ENCODE measurements at places on chromosomes 1 and 21. TPM values are rescaled to one million over a fixed set of nuclear protein-coding genes. Genes with fewer than 3 reads are reported as not detected.

DNA sequence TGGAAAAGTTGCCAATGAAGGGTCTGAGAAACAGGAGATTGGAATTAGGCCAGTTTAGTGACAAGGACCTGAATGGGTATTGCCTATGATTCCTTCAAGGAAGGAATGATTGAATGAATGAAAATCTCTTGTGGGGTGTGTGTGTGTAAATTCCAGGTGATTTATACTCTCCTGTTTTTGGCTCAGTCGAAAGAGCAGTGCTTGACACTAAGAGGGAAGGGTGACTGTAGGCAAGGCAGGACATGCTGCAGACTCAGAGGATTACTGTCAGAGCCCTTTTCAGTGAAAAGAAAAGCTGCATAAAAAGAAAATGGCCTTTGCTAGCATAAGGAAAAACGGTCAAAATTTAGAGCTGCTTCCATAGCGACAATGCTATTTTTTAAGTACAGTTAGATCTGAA is 30.1 kb downstream of the C1orf21 start:
- no peak overlapping the region for H3K27ac ChIP-seq
- no peak overlapping the region for H3K4me3 ChIP-seq
- DNase-seq: no peak
- peaks cover 18% of the 10 kb centered on the region for H3K4me1 ChIP-seq

DNA sequence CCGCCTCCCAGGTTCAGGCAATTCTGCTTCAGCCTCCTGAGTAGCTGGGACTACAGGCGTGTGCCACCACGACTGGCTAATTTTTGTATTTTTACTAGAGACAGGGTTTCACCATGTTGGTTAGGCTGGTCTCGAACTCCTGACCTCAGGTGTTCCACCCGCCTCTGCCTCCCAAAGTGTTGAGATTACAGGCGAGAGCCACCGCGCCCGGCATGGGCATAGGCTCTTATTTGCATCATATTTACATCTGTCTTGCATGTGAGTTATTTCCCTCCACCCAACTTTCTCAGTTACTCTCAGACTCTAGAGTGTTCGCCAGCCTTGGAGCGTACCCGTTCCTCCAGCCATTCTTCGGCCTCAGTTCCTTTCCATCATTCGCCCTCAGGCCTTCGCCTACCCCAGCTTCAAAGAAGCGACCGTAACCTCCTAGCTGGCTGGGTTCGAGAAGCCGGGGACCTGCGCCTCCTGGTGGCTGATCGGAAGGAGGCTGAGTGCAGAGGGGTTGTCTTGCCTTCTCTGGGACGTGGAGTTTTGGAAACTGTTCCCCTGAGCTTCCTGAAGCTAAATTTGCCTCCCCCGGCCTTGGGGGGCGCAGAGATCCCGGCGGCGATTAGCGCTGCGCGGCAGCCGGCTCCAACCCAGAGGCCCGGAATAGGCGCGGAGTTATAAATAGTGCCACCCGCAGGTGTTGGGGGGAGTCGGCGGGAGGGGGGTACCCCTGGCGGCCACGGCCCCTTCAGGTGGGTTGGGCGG is 3.6 kb upstream of the ZBTB7B start:
- DNase-seq: peak; percentile 79
- peaks cover 34% of the 10 kb centered on the region for H3K4me1 ChIP-seq
- peak overlapping the region; percentile 86 for H3K27ac ChIP-seq
- H3K27me3 ChIP-seq: no peaks in the 10 kb centered on the region

DNA sequence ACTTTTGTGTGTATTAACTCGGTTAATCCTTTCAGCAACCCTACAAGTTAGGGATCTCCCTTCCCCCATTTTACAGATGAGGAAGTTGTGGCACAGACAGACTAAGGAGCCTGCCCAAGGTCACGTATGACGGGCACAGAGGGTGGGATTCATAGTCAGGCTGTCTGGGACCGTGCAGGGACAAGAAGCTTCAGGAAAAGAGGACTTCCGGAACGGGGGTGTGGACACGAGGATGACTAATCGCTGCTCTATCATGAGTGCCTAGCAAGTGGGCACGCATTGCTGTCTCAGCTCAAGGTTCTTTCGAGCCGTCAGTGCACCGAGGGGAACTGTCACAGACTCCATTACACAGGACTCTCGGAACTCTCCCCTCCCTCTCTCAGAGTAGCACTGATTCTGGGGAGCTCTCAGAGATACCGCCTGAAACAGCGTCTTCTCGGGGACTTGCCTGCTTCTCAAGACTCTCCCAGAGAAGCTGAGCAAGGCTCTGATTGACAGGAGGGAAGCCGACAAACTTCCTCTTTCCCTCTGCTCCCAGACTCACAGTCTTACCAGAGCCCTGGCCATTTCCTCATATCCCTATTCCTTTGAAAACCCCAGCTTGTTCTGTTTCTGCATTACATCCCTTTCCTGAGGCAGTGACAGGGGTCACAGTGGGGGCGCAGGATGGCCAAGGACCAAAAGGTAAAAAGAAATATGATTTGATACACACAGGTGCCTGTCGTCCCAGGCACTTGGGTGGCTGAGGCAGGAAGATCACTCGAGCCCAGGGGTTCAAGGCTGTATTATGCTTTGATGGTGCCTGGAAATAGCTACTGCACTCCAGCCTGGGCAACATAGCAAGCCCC is 14.4 kb downstream of the FHAD1 start:
- H3K4me1 ChIP-seq: peaks cover 55% of the 10 kb centered on the region
- no peaks in the 10 kb centered on the region for H3K36me3 ChIP-seq
- H3K4me3 ChIP-seq: peak overlapping the region; percentile 29
- H3K27ac ChIP-seq: peak overlapping the region; percentile 73
- peak; percentile 84 for DNase-seq

- no peaks in the 10 kb centered on the region for H3K27me3 ChIP-seq
- no peaks in the 10 kb centered on the region for H3K4me1 ChIP-seq
- H3K4me3 ChIP-seq: no peak overlapping the region
- H3K27ac ChIP-seq: no peak overlapping the region
- H3K36me3 ChIP-seq: no peaks in the 10 kb centered on the region
Observed at GRCh38 chr1:56904663-56905397, 50.2 kb downstream of the C8A start.

- H3K27ac ChIP-seq: no peak overlapping the region
- H3K4me3 ChIP-seq: no peak overlapping the region
- no peaks in the 10 kb centered on the region for H3K27me3 ChIP-seq
- H3K36me3 ChIP-seq: no peaks in the 10 kb centered on the region
- no peak for DNase-seq
Observed at GRCh38 chr1:41612953-41613352, 128.5 kb upstream of the EDN2 start.

DNA sequence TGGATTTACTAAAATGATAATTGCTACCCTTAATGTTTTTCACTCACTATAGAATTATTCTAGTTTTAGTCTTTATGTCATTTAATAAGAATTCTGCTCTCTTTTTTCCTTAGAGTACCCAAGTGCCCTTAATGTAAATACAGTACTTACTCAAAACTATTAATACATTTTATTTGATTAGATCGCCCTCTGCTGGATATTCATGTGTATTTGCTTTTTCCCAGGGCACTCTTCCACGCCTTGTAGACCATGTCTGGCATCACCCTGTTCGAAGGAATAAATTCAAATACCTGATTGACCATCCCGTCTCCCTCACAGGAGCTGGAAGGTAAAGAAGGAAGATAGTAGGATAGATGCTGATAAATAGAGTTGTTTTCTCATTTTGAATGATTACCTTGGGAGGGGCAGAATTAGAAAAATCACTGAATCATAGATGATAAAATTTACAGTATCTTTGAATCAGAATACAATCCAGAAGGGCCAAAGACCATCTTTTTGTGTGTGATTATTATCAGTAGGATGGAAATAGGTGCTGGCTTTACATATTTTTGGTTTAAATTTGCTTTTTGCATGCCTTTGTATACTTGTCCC is 4.1 kb downstream of the AXDND1 start:
- H3K4me1 ChIP-seq: peaks cover 4% of the 10 kb centered on the region
- H3K36me3 ChIP-seq: no peaks in the 10 kb centered on the region
- H3K27me3 ChIP-seq: no peaks in the 10 kb centered on the region
- H3K4me3 ChIP-seq: no peak overlapping the region
- H3K27ac ChIP-seq: no peak overlapping the region
- no peak for DNase-seq

The PLCH2 gene
- 3.8 TPM for total RNA-seq

DNA sequence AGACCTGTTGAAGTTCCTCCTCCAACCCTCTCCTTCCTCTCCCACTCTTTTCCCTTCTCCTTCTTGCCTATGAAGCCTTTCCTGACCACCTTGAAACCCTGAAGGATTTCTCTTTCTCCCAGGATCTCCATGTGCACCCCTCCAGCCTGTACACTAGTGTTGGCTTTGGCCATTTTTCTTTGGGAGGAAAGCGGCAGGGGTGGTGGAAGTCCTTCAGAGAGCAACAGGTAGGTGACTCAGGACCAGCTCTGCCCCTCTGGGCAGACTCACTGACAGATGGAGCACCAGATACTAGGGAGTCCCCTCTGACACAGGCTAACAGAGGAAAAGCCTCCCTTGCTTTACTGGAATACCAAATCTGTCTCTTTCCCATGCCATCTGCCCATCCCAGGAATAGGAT is 4.6 kb downstream of the SLC26A9 start:
- H3K4me3 ChIP-seq: no peak overlapping the region
- H3K4me1 ChIP-seq: peaks cover 5% of the 10 kb centered on the region
- H3K27me3 ChIP-seq: peaks cover 5% of the 10 kb centered on the region
- no peaks in the 10 kb centered on the region for H3K36me3 ChIP-seq
- no peak for DNase-seq

DNA sequence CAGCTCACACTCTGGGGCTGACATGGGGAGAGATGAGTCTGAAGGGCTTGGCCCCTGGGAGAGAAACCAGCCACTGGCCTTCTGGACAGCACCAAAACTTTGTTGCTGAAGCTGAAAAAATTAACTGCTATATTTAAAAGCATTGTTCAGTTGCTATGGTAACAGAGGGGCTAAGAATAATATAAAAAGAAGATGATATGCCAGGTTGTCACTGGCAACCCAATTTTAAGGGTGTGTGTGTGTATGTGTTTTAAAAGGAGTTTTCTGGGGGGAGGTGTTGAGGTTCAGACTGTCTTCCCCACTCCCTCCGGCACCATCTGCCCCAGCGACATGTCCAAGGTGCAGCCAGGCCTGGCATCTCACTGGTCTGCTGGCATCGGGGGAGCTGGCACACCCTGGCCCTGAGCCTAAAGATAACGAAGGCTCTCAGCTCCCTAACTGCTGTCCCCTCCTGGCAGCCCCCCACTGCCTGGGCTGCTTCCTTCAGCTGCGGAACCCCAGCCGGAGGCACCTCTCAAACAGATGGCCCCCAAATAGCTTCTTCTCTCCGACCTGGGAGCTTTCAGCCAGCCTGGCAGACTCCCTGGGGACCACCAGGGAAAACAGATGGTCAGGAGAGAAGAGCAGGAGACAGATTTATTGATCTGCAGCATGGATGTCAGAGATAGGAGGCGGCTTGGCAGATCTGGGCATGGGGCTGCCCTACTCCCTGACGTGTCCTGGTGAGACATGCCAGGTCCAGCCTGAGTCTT is 203.9 kb downstream of the HIVEP3 start:
- H3K36me3 ChIP-seq: no peaks in the 10 kb centered on the region
- DNase-seq: no peak
- no peaks in the 10 kb centered on the region for H3K27me3 ChIP-seq

DNA sequence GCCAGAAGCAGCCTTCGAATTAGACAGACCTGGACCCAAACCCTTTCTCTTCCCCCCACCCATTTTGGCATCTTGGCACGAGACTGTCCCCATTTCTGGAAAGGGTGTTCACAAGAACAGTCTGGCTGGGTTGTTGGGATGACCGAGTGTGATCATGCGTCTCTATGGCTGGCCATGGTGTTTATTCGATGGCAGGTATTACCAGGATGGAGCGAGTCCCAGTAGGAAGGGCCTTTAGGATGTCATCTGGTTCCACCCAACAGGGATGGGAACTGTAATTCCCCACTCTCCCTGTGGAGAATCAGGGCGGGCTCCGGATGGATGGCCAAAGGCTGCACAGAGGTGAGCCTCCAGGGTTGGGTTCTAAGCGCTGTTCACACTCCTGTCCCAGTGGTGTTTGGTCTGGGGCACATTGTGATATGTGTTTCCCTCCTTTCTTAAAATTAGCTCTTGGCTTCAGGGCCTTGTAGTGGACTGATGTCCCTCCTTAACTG is 33.4 kb upstream of the ATP5PO start:
- H3K4me1 ChIP-seq: peaks cover 18% of the 10 kb centered on the region
- no peaks in the 10 kb centered on the region for H3K36me3 ChIP-seq
- peak overlapping the region; percentile 83 for H3K27ac ChIP-seq
- no peak for DNase-seq

The SPRR3 gene
- total RNA-seq: not detected

The C1orf53 gene
- 2.0 TPM for total RNA-seq

The GJB3 gene
- 0.80 TPM for total RNA-seq

The OR10Z1 gene
- not detected for total RNA-seq

DNA sequence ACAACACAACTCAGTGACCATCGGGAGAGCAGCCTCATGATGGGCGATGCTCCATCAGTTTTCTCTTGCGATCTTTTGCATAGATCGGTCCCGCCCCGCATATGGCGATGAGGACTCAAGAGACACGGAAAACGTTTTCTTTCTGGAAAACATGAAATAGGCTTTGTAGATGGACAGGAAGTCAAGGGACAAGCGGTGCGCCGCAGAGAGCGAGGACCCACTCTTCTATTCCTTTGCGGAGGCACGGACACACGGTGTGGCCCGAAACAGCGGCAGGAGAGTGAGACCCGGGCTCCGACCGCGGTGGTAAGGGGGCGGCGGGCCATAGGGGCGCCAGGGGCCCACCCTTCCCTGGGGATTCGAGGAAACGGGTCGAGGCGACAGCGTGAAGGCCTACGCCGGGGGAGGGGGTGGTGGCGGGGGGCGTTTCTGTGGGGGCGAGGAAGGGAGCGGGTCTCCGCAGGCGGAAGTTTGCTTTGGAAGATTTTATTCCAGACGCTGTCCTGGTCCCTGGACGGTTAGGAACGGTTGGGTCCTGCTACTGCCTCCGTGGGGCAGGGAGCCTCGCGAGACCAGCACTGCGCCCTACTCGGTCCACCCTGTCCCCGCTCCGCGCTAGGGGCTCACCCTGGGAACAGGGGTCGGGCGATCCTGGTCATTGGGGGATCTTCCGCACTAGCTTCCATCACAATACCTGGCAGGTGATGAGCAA is 796 bp upstream of the TDRKH start:
- H3K27me3 ChIP-seq: no peaks in the 10 kb centered on the region
- DNase-seq: peak; percentile 59
- H3K36me3 ChIP-seq: no peaks in the 10 kb centered on the region
